Myometrial cell (primary cell): ENCODE measurements at places on chromosomes 11 and 22. TPM values are rescaled to one million over a fixed set of nuclear protein-coding genes. Genes with fewer than 3 reads are reported as not detected.

Gene CHRNA10
- 0.71 TPM in 1 of 2 replicates, not detected in the other for total RNA-seq

Gene FAM83F
- not detected in 2 replicates for total RNA-seq

Gene TESMIN
- total RNA-seq, result 1.9 and 6.6 TPM in 2 replicates

Gene OR52N4
- not detected in 2 replicates for total RNA-seq
